ENCODE measurements at places on chromosomes 6 and 20. TPM values are rescaled to one million over a fixed set of nuclear protein-coding genes. Genes with fewer than 3 reads are reported as not detected.
A peak's percentile ranks its signal among the peaks of the same experiment; 100 is the strongest.

Gene TRIM38
- 0.06 TPM for total RNA-seq

Gene OPRL1
- total RNA-seq, result 5.0 TPM

Gene HLA-DQA1
- total RNA-seq, result not detected

Gene PLCB1
- not detected for total RNA-seq

Gene POU3F2
- total RNA-seq, result not detected

Gene TCP11
- total RNA-seq, result not detected

Gene IRAK1BP1
- 9.2 TPM for total RNA-seq

Gene ARMC2
- 0.54 TPM for total RNA-seq

Gene NNAT
- not detected for total RNA-seq

Gene SLC2A10
- 2.4 TPM for total RNA-seq

DNA sequence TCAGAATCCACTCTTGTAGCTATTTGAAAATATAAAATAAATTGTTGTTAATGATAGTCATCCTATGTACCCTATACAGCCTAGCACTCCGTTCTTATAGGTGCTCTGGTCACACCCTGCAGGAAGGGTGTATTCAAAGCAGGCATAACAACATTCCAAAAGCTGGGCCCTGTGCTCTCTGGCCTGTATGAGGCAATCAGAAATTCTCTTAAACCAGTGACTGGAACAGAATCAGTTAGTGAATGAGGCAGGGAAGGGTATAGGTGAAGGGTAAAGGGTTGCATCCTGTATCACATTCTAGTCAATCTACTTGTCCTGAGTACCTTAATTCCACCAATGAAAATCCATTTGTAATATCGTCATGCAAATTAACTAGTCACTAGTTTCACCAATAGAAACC, 154.5 kb upstream of the ZNF217 start:
- DNase-seq, result no peak

- DNase-seq, result no peak
These were observed 140.1 kb downstream of the NRN1 start for GRCh38 chr6:5866547-5867051.

GRCh38 chr20:12916699-12917098, 92.1 kb upstream of the SPTLC3 start:
- DNase-seq, result no peak

DNA sequence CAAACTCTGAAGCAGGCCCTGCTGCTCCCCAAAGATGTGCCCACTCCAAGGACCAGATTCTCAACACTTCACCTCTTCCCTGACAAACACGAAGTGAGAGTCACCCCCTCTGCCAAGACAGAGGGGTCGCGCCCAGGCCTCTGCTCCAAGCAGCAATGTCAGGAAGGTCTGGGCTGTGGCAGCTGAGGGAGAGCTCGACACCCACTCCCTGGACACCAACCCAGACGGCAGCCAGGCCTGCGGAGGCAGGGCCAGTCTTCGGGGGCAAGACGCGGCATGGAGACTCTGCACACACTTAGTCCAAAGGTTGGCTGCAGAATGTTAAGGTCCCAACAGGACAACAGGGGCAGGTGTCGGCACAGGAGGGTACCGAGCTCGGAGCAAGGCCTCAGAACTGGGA, 144.2 kb downstream of the DLL1 start:
- DNase-seq, result no peak

DNA sequence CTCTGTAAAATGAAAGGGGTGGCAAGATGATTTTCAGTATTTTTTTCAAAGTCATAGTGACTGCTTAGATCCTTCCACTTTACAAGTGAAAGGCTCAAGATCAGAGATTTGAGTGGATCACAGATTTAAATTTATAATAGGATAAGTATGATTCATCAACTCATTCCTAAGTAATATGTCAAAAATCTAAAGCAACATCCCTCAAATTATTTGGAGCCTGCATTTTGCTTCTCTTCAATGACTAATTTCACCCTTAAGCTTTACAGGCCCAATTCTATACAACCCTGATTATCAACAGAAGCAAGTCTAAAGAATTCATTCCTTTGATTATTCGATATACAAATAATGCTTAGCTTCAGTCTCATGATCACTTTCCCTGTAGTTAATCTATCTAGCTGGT, 93.9 kb upstream of the HEY2 start:
- no peak for DNase-seq

DNA sequence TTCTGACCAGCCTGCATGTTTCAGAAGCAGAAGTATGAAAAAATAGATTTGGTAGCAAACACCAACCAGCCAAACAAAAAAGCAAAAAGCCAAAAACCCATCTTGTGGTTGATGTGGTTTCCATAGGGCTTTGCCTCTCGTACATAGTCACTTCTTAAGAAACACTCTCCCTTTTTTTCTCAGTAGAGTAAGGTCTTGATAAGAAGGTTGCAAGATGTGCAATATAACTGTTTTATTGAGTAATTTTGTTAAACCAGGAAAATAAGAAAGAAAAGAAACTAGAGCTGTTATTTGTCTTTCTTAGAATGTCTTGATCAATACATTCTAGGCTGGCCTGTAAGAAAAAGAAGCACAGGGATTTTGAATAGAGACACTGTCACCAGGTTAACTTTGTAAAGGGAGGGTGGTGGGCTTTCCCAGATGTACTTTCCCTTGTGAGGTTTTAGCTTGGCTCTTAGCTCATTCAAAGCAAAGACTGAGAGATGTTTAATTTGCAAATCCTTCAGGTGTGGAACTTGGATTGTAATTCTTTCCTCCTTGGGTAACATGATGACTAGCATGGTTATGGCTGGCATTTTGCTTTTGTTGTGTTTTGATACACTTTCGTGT, 49.7 kb downstream of the AKAP12 start:
- no peak for DNase-seq

DNA sequence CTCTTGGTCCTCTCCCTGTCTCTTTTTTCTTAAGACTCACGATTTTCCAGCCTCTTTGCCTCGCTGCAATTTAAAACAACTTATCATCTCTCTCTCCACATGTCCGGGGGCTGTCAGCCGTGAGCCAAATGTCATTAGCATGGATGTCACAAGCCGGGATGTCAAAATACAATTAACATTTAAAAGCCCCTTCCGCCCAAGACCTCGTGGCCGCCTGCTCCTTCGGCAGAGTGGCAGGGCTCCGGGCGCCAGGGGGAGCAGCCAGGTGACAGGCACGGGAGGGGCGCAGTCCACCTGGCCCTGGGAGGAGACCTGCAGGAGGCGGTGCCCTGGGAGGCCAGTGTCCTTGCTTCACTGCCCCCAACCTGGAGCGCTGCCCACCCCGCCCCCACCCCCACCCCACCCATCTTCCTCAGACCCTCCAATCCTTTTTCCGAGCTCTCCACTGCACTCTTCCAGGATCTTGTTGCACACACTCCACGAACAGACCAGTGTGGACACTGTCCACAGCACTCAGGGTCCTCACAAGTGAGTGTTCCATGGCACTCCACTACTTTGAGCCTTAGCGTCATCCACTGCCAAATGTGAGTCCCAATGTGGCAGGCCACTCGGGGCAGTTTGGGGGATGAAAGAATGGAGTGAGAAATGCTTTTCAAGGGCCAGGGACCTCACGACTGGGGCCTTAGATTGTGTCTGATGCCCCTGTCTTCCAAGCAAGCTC, 5.6 kb upstream of the GRM4 start:
- DNase-seq, result peak; percentile 49

DNA sequence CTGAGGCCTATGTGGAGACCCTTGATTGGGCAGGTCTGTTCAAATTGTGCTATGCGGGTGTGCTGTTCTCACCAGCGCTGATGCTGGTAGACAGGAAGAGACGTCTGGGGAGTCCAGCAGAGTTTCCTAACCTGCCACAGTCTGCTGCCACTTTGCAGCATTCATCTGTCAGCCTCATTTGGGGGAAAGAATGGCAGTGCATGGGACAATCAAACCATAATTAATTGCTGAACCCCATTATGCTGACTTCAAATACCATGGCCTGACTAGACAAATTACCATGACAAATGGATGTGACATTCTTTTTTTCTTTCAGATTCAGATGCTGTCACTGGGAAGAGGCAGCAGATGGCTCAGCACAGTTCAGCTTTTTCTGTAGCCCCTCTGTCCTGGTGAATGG, 171.4 kb upstream of the SYNDIG1 start:
- no peak for DNase-seq

DNA sequence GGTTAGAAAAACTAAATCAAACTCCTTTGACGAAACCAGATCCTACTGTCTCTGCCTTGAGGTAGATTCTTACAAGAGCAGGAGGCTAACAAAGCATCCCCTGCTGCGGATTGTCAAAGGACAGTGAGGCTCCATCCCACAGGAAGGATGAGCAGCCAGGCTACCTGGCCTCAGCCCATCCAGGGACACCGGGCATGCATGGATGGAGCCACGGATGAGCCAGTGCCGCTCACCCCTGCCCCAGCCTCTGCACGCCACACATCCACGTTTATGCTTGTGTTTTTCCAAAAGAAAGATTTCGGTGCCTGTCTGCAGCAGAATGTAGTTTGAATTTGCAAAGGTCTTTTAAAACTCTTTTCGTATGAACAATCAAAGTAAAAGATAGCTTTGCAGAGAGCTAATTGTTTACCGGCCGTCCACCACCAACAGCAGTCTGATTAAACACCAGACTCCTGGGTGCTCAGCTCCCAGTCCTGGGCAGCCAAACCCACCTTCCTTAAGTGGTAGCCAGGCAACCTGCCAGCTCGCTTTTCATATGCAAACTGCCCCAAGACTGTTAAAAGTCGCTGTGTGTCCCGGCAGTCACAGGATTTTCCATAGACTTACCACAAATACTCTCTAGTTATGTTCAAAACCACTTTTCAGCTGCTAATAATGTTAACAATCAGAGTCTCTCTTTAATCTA, 999 bp downstream of the THBS2 start:
- DNase-seq, result peak; percentile 14

- peak; percentile 67 for DNase-seq
These were observed 19.9 kb upstream of the PHACTR3 start for GRCh38 chr20:59584278-59584925.

- no peak for DNase-seq
These were observed 54.3 kb downstream of the MKKS start for GRCh38 chr20:10379761-10380160.

- peak; percentile 75 for DNase-seq
These were observed 47.6 kb downstream of the PPP1R3G start for GRCh38 chr6:5132731-5133130.

DNA sequence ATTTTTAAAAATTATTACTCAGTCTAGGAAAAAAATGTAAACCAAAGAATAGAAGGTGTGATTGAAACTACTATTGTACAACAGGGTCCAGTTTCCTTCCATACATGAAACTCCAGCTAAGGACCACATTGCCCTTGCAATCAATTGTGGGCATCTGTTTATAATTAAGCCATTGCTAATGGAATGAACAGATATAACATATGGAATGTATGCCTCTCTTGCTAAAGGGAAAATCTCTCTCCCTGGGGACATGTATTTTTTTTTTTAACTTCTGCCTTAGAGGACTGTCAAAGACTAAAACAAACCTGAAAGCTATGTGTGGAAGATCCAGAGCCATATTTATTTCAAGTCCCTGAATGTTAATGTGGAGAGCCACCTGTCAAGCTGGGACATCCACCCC, 336.8 kb upstream of the MANEA start:
- DNase-seq, result no peak

GRCh38 chr6:20708367-20709124, 174.3 kb downstream of the CDKAL1 start:
- DNase-seq, result no peak

GRCh38 chr6:148557796-148558321, 189.0 kb upstream of the UST start:
- no peak for DNase-seq

GRCh38 chr6:76861403-76861802, 601.9 kb downstream of the HTR1B start:
- DNase-seq, result no peak

GRCh38 chr20:58568126-58568482, 52.9 kb upstream of the APCDD1L start:
- DNase-seq, result no peak
